ENCODE measurements at places on chromosomes 1 and 21.

DNA sequence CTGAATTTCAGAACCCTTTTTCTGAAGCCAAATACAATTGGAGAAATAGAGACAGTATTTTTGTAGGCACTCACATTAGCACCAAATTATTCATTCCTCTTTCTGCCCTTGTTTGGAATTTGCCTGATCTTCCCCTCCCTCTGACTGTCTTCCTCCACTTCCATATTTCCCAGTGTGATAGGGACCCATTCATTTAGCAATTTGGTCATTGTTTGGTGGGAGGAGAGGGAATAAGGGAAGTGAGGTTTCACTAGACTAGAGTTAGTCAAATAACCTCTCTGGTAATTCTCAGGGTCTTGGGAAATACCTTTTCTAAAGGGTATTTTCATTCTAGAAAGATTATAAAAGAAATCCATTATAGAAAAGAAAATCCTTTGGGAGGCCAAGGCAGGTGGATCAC, 31.0 kb upstream of the MTMR11 start:
- DNase-seq, result no peak

GRCh38 chr21:17828223-17828622, 9.1 kb upstream of the C21orf91 start:
- peak; percentile 44 for DNase-seq

- no peak for DNase-seq
Measured at GRCh38 chr1:167546935-167547334, 6.6 kb downstream of the CREG1 start.

DNA sequence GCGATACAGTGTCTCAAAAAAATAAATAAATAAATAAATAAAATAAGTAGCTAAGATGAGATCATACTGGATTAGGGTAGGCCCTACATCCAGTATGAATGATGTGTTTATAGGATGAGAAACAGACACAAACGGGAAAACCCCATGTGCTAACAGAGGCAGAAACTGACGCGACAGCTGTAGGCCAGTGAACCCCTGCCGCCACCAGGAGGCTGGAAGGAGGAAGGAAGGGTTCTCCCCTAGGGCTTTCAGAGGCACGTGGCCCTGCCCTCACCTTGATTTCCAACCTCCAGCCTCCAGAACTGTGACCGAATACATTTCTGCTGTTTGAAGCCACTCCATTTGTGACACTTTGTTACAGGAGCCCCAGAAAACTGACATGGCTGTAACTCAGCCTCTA, 38.5 kb downstream of the CHD5 start:
- DNase-seq, result no peak

GRCh38 chr1:61654067-61654466, 70.9 kb downstream of the TM2D1 start:
- DNase-seq, result no peak

DNA sequence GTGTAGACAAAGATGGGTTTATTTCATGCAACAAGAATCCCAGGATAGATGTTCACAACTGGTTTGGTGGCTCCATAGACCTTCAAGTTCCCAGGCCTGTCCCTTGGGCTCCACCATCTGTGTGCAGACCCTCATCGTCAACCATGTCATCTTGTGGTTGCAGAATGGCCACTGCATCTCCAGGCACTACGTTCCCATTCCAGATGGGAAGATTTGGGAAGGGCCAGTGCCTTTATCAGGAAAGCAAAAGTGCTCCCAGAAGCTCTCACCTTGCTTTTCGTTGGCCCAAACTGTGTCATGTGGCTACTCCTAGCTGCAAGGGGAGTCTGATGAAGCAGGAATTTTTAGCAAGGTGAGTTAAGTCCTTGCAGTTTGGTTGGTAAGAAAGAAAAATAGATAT, 12.8 kb downstream of the TMCC2 start:
- no peak for DNase-seq

DNA sequence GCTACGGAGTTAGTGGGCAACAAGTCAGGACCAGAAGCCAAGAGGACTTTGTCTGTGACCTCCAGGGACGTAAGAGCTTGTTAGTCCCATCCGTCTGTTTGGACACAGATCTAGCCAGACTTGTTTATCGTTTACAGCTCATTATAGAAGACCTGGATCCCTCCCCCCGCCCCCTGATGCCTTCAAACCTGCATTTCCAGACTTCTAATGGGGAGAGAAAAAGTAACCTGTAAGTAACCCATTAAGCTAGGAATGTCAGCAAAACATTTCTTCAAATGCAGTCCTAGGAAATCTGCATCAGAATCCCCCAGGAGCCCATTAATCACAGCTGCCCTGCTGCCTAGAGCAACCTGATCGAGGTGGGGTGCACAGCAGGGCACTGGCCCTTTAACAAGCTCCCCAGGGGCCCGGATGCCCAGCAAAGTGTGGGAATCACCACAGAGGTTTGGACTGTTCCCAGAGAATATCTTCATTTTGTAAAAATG, 1.4 kb upstream of the MAD2L2 start:
- no peak for DNase-seq

DNA sequence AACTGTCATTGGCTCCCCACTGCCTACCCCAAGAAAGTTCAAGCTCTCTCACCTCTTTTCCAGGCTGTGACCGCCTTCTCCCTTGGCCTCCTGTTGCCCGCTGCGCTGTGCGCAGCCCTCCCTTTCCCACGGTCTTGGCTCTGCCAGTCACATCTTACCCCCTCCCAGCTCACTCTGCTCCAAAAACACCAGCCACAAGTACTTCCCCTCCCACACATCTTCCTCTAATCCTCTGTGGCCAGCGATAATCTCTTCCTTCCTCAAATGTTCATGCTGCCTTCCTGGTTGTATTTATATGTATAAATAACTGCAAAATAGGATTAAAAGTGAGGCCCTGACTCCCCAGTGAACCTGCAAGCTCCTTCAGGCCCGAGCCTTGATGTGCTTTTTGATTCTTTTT, 81.8 kb downstream of the AJAP1 start:
- DNase-seq, result no peak

DNA sequence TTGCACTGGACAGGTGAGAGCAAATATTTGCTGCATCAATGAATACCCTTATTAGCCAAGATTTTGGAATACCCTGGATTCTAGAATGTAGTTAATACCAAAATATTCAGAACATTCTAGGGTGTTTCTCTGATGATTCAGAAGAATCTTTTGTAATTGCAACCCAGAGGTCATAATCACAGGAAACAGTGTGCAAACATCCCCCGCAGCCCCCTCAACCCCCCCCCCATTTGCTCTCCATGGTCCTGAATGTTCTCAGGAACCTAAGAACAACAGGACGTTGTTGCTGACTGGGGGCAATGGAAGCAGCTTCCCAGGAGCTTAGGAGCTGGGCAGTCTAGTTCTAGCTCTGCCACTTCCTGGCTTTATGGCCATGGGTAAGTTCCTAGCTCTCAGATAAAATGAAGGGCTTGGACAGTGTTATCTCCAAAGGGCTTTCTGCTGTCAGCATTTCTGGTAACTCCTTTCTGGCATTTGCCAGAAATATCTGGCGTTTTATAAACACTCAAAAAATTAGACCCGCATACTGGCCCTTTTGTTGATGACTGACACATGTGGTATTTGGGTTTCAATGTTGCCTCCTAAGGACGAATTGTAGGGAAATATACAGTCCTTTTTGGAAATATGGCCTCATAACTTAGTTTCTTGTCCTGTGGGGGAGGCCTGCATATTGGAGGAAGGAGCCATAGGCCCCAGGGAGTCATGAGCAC, 178.6 kb downstream of the RRAGC start:
- peak; percentile 49 for DNase-seq

DNA sequence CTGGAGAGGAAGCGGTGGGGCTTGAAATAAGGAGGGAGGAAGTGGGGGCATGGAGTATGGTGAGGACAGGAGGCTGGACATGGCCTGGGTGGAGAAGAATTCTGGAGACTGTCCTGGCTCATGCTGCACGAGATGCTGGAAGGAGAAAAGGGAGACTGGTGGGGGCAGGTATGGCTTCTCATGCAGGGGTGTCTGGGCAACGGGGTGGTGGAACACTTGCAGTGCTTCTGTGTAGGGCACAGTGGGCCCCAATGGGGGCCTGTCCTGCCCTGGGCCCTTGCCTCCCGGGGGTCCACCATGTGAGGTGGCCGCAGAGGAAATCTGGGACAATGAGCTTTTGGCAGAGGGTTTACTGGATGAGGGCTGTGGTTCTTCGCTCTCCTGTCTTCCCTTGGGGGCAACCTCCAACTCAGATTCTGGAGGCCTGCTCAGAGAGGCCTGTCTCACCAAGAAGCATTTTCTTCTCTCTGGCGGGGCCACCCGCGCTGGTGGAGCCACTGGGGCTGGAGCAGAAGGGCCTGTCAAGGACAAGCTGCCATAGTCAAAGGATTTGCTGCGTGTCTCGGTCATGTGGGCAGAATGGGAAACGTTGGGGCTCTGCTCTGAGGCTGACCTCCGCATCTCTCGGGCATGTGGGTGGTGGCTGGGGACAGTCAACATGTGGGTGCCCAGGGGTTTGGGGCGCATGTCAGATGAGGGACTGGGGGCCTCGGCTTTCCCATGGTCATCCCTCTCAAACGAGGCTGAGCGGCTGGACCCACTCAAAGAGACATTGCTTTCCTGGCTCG, 96.9 kb upstream of the EDN2 start:
- no peak for DNase-seq

GRCh38 chr1:214446772-214447556, 104.4 kb downstream of the PTPN14 start:
- peak; percentile 88 for DNase-seq

GRCh38 chr1:57858740-57859139, 434.9 kb upstream of the DAB1 start:
- no peak for DNase-seq

DNA sequence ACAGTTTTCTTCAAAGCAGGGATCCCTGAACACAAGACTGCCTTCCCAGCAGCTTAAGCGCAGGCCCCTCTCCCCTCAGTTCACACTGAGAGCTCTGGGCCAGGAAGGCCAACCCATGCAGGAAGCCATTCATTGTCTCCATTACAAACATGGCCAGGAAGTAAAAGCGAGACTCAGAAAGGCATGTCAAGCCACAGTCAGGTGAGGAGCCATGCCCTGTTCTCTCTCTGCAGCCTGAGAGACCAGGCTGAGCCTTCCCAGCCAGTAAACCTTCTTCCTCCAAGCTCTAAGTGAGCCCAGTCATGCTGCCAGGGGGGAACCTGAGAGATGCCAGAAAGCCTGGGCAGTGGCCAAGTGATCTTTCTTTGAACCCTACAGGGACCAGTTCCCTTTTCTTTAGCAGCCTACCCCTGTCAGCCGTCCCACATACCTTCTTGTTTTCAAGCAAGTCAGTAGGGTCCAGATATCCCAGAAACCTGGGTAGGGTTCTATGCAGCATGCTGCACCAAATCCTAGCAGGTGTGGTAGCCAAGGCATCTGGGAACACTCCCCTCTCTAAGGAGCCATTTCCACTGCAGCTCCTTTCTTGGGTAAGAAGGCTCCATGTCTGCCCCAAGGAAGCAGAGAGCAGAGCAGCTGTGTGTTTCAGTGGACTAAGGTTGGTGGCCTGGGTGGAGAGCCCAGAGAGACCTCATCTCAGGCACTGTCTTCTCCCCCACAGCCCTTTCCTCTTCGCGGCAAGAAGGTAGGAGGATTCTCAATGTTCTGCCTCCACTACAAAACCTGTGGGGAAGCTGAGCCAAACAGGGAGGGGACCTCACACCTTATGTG, 977 bp downstream of the TRAF3IP3 start:
- no peak for DNase-seq

DNA sequence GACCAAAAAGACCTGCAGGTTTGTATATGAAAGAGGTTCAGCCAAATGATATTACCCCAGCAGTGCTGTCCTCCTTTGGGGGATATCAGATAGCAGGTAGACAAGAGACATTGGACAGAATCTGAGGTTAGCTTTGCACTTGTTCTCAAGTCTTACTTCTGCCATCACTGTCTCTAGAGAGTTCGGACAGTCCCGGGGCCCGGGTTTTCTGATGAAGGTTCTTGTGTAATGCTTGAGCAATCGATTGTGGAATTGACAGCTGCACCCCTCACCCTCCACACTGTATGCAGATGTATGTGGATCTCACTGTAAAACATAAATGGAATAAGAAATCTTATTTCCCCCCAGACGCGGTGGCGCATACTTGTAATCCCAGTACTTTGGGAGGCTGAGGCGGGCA, 56.2 kb upstream of the MORC3 start:
- DNase-seq, result no peak

DNA sequence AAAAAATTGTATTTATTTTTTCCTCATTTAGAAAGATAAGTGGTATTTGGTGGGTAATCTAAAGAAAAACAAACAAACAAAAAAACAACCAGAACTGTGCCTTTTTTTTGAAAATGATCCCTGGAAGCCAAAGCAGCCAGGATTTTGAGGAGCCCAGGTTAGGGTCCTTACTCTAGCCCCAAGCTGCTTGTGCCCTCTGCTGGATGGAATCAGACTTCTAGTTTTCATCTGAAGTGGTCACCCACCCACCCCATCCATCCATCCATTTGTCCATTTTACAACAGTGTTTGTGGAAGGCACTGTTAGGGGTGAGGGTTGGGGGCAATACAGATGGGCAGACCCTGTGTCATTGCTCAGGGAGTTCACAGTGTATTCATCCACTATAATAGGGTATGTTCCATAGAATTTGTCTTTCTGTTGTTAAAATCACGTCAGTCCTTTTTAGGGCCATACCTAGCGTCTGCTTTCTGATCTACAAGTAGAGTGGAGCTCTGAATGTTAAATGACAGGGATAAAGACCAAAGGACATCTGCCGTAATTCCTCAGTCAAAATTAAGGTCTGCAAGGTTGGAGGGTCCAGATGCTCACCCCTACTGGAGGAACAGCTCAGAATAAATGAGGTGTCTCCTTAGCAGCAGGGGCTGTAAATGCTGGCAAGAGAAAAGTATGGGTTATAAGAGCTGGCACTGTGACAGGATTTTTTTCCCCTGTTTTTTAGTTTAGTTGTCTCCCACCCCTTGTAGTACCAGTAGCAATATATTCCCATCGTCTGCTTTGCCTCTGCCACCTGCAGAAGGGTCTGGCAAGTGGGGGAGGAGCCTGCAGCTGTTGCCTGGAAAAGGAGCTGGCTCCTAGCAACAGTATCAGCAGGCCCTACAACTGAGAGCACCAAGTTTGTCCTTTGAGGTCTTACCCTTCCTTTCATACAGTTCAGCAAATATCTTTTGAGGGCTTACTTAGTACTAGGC, 3.2 kb downstream of the LRRC42 start:
- DNase-seq, result peak; percentile 69

- DNase-seq, result no peak
Measured at GRCh38 chr1:224042557-224043118, 71.3 kb upstream of the FBXO28 start.

GRCh38 chr1:207155028-207155427, 51.0 kb downstream of the C4BPA start:
- DNase-seq, result no peak

DNA sequence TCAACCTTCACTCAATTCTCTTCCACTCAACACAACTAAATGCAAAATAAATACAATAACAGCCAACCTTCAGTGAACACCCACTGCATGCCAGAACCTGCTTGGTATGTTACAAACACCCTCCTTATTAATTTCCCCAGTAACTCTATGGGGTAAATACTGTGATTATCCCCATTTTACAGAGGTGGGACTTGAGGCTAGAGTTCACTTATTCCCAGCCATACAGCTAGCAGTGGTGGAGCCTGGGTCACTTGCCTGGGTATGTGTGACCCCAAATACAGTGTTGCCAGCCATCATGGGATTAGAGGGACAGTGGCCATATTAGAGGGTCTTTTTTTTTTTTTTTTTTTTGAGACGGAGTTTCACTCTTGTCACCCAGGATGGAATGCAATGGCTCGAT, 1.6 kb downstream of the CPLANE2 start:
- DNase-seq, result no peak

GRCh38 chr1:19773485-19773884, 26.2 kb downstream of the TMCO4 start:
- DNase-seq, result no peak

GRCh38 chr1:24052220-24052619, 59.7 kb downstream of the MYOM3 start:
- no peak for DNase-seq

- no peak for DNase-seq
Measured at GRCh38 chr1:246856371-246856770, 75.4 kb downstream of the AHCTF1 start.

Measured in fibroblast of pulmonary artery (primary cell).